ENCODE measurements at places on chromosomes 4 and X. TPM values are rescaled to one million over a fixed set of nuclear protein-coding genes. Genes with fewer than 3 reads are reported as not detected.

Gene IL21
- not detected for total RNA-seq

- DNase-seq, result no peak
Measured at GRCh38 chr4:140826701-140827027, 70.5 kb upstream of the TBC1D9 start.

- no peak for DNase-seq
Measured at GRCh38 chr4:25842229-25842845, 20.5 kb downstream of the SEL1L3 start.

- no peak for DNase-seq
Measured at GRCh38 chr4:85940151-85940550, 419.7 kb downstream of the MAPK10 start.

DNA sequence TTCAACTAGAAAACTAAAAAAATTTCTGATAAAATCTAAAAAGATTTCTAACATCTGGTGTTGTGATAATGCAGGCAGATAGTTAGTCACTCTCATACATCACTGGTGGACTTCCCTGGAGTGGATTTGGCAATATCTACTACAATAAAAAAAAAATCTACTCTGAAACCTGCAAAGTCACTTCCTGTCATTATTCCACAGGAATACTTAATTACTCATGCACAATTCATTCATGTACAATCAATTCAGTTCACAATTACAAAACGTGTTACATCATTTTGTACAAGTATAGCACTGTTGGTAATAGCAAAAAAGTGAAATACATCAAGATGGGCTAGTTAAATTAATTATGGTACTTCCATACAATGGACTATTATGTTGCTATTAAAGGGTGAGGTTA, 16.5 kb upstream of the RHOH start:
- DNase-seq, result no peak

- no peak for DNase-seq
Measured at GRCh38 chr4:143288171-143288570, 48.5 kb upstream of the GAB1 start.

- DNase-seq, result no peak
Measured at GRCh38 chrX:118666521-118666920, 60.9 kb upstream of the IL13RA1 start.

Gene GTPBP6
- 73.9 TPM for total RNA-seq

DNA sequence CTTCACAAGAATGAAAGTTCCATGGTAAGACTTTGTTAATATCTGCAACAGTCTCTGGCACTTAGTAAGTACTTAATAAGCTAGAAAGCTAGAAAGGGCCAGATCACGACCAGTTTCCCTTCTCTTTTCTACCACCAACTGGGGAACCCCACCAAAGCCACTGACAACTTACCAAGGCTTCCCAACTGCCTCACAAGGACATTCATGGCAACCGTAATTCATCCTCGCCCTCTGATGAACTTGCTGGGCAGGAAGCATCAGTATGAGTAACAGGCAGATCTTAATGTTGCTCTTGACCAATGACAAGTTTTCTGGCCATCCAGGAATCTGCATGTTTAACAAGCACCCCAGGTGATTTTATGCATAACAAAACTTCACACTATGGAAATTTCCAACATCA, 23.2 kb upstream of the ZCCHC13 start:
- DNase-seq, result no peak

DNA sequence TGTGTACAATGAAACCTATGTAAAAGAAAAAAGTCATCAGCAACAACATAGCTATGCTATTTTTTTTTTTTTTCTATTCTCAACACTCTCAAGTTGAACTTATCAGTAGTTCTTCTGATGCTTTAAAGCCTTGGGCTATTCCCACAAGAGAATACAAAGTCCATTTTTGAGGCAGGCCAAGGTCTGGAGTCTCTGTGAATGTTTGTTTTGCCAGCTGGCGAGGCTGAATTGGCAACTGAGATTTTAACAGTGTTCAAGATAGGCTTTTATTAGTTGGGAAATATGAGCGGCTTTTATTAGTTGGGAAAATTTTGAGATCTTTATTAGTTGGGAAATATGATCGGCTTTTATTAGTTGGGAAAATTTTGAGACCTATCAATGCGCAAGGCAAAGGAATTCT, 336.6 kb downstream of the SLITRK2 start:
- DNase-seq, result peak; percentile 25

Gene CXCL8
- not detected for total RNA-seq

DNA sequence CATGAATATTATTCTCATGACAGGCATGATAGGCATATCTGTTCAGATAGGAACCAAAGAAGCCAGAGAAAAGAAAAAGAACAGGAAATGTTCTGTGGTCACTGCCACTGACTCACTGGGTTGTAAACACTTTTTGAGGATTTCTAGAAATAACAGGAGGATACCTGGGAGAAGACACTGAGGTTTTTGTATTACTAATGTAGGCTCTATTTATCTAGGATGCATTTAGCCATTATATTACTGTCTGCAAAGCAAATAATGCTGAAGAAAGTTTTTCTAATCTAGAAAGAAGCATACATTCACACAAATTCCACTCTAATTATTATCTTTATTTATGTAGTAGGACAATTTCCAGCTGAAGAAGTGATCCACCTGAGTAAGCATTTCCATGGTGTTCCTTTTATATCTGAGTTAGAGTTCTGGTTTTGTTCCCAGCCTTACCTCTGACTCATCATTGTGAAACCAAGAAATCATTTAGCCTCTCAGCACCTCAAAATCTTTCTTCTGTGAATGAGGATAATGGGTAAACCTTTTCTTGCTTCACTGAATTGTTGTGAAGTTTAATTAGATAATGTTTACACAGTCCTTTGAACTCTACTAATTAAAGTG, 40.2 kb upstream of the EPGN start:
- DNase-seq, result no peak

DNA sequence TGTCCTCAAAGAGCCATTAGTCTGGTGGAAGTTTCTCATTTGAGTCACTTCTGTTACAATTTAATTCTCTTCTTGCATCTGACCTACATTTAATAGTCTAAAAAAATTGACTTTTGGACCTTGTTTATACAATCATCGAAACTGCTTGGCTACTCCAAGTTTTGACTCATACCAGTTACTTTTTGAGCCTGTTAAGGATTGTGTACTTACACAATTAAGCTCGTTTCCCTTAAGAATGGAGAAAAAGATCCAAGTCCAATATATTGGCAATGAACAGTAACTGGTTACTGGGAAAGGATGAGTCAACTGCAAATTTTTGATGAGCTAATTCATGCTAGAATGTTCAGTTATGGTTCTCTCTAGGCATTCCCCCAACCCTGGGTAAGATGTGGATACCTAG, 58.2 kb downstream of the DCX start:
- DNase-seq, result no peak

Gene UGT2B15
- total RNA-seq, result not detected

DNA sequence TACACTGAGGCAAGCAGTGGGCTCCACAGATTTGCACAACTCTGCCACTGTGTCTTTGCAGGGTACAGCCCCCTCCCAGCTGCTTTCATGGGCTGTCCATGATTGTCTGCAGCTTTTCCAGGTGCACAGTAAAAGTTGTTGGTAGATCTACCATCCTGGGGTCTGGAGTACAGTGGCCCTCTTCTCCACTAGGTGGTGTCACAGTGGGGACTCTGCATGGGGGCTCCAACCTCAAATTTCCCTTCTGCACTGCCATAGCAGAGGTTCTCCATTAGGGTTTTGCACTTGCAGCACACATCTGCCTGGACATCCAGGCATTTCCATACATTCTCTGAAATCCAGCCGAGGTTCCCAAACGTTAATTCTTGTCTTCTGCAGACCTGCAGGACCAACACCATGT, 1002.3 kb downstream of the FAM133A start:
- DNase-seq, result no peak

DNA sequence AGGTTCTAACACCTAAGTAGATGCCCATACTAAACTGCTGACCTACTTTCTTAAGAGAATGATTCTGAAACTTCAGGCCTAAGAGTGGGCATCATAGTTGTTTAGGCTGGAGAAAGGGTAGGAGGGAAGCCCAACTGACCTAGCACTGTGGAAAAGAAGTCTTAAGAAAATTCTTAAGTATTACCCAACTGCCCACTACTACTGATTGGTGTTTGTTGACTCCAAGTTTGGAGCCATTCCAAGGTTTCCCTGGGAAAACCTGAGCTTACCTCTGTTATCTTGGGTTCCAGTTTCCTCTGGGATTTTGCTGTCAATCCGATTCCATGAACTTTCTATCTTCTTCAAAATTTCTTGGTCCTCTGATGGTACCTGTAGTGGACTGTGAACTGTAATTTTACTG, 23.9 kb downstream of the ANKRD17 start:
- no peak for DNase-seq

Gene OCIAD2
- 5.4 TPM for total RNA-seq

DNA sequence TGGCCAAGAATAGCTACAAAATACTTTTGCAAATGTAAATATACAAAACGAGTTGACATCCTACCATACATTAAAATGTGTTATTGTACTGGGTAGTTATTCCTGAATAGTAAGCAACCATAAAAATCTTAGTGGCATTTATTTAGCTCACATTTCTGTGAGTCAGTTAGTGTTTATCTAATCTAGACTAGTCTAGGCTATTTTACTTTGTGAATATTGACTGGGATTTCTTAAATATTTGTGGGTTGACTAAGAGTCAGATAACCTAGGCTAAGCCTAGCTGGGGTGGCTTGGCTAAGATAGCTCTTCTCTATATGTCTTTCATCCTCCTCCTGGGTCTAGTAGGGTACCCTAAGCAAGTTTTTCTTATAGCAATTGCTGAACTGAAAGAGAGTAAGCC, 543.8 kb upstream of the DIAPH2 start:
- DNase-seq, result no peak

DNA sequence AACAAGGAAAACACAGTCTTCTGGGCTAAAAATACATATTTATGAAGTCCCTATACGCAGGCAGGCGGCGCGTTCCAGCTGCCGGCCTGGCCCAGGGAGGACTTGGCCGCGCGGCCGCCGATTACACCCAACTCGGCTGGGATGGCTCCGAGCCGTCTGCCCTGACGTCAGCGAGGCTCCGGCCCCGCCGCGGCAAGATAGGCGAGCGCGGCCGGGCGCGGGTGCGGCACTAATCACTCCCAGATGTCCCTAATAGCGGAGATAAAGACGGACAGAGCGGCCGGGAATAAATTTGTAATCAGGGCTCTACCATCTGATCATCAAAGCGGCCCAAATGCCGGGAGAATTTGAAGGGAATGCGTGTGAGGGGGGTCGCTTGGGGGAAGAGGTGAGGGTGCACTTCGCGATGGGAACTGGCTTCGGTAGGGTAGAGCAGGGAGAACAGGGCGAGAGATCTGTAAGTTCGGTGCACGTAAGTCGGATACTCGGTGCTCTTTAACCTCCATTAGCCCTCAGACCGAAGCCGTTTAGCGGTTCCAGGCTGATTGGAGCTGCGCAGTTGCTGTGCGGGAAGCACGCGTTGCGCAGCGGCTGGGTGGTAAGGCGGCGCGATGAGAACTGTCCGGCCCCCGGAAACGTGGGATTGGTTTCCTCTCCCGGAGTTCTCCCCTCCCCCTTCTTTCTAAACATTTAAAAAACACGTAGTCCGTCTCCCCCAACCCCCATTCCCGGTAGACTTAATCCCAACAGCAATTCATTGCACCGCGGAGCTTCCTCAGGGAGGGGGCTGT, 7.7 kb downstream of the HAND2 start:
- peak; percentile 96 for DNase-seq

DNA sequence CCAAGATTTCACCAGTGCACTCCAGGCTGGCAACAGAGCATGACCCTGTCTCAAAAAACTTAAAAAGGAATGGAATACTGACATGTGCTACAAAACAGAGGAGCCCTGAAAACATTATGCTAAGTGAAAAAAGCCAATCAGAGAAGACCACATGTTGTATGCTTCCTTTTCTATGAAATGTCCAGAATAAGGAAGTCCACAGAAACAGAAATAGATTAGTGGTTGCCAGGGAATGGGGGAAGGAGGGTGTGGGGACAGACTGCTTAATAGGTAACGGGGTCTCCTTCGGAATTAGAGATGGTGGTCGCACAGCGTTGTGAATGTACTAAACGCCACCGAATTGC, 30.1 kb upstream of the KIAA0232 start:
- DNase-seq, result no peak

Data from stomach (tissue), 19 donors.